A549 treated with dexamethasone at 1 μM for 4 hours (cell line): ENCODE measurements at places on chromosomes 11 and 22. TPM values are rescaled to one million over a fixed set of nuclear protein-coding genes. Genes with fewer than 3 reads are reported as not detected.

The TRIM48 gene
- 0.05 to 0.06 TPM in 2 of 5 replicates, not detected in the others for total RNA-seq

The MRGPRX3 gene
- 0.14 TPM in 1 of 5 replicates, not detected in the others for total RNA-seq

The BTG4 gene
- total RNA-seq, result 0.13 to 0.18 TPM (median 0.17 TPM) in 3 of 5 replicates, not detected in the others

The ALG9 gene
- 19.6 to 25.2 TPM (median 21.7 TPM) in 5 replicates for total RNA-seq

The FGF4 gene
- total RNA-seq, result 0.03 to 0.09 TPM (median 0.04 TPM) in 3 of 5 replicates, not detected in the others

The OR52I2 gene
- total RNA-seq, result not detected in 5 replicates

The BRSK2 gene
- 3.9 to 7.2 TPM (median 5.8 TPM) in 5 replicates for total RNA-seq

The TMPRSS13 gene
- not detected in 5 replicates for total RNA-seq

The P2RY2 gene
- total RNA-seq, result 7.7 to 14.2 TPM (median 11.5 TPM) in 5 replicates

The MYO7A gene
- total RNA-seq, result 0.92 to 1.4 TPM (median 1.3 TPM) in 5 replicates

The PATE4 gene
- total RNA-seq, result not detected in 5 replicates

The GLB1L3 gene
- total RNA-seq, result 0.02 to 0.04 TPM in 2 of 5 replicates, not detected in the others

The EMID1 gene
- 0.19 to 0.54 TPM (median 0.23 TPM) in 5 replicates for total RNA-seq

The PDXP gene
- 12.2 to 15.2 TPM (median 13.6 TPM) in 5 replicates for total RNA-seq

The PRDM11 gene
- total RNA-seq, result 4.7 to 8.0 TPM (median 7.1 TPM) in 5 replicates

The FGF3 gene
- total RNA-seq, result not detected in 5 replicates

The CNIH2 gene
- 1.3 to 2.9 TPM (median 2.5 TPM) in 5 replicates for total RNA-seq

The ZBTB44 gene
- total RNA-seq, result 5.3 to 8.1 TPM (median 7.5 TPM) in 5 replicates

The TMEM86A gene
- 0.18 to 0.47 TPM (median 0.34 TPM) in 5 replicates for total RNA-seq

The CBLIF gene
- not detected in 5 replicates for total RNA-seq

The OPCML gene
- not detected in 5 replicates for total RNA-seq

The ARHGAP20 gene
- total RNA-seq, result 0.01 to 0.06 TPM (median 0.03 TPM) in 4 of 5 replicates, not detected in the other

The APOBEC3A gene
- 0.12 TPM in 1 of 5 replicates, not detected in the others for total RNA-seq

The B4GAT1 gene
- total RNA-seq, result 13.4 to 15.6 TPM (median 14.6 TPM) in 5 replicates

The DGAT2 gene
- total RNA-seq, result 1.2 to 1.9 TPM (median 1.5 TPM) in 5 replicates

The PANX2 gene
- 4.7 to 6.5 TPM (median 5.9 TPM) in 5 replicates for total RNA-seq

The DSCAML1 gene
- 0.08 to 0.53 TPM (median 0.30 TPM) in 5 replicates for total RNA-seq

The RIN1 gene
- total RNA-seq, result 20.7 to 33.8 TPM (median 31.2 TPM) in 5 replicates

The NRXN2 gene
- 0.13 to 0.31 TPM (median 0.20 TPM) in 5 replicates for total RNA-seq

The XRCC6 gene
- 284 to 351 TPM (median 305 TPM) in 5 replicates for total RNA-seq

The NOL12 gene
- total RNA-seq, result 23.8 to 33.6 TPM (median 25.7 TPM) in 5 replicates

The MMP7 gene
- total RNA-seq, result 20.7 to 34.8 TPM (median 25.3 TPM) in 5 replicates

The SLC22A6 gene
- total RNA-seq, result not detected in 5 replicates

The FGF19 gene
- 0.05 to 0.09 TPM (median 0.06 TPM) in 4 of 5 replicates, not detected in the other for total RNA-seq

The TSSK2 gene
- total RNA-seq, result not detected in 5 replicates

The MIOX gene
- 0.07 TPM in 1 of 5 replicates, not detected in the others for total RNA-seq

The PLEKHA7 gene
- 51.3 to 73.3 TPM (median 66.1 TPM) in 5 replicates for total RNA-seq

The SPDYC gene
- not detected in 5 replicates for total RNA-seq

The CATSPERZ gene
- 2.0 to 3.9 TPM (median 2.9 TPM) in 5 replicates for total RNA-seq

The TRIM29 gene
- 22.5 to 29.9 TPM (median 28.0 TPM) in 5 replicates for total RNA-seq

The PHETA2 gene
- total RNA-seq, result not detected in 5 replicates

The P4HA3 gene
- 38.4 to 63.0 TPM (median 47.6 TPM) in 5 replicates for total RNA-seq

The PDGFB gene
- 2.9 to 3.9 TPM (median 3.5 TPM) in 5 replicates for total RNA-seq

The C22orf15 gene
- total RNA-seq, result not detected in 5 replicates

The KCTD14 gene
- total RNA-seq, result 1.6 to 1.9 TPM (median 1.6 TPM) in 5 replicates
